ENCODE measurements at places on chromosomes 4 and X.

GRCh38 chr4:30840571-30840970, 120.4 kb downstream of the PCDH7 start:
- DNase-seq = no peak

DNA sequence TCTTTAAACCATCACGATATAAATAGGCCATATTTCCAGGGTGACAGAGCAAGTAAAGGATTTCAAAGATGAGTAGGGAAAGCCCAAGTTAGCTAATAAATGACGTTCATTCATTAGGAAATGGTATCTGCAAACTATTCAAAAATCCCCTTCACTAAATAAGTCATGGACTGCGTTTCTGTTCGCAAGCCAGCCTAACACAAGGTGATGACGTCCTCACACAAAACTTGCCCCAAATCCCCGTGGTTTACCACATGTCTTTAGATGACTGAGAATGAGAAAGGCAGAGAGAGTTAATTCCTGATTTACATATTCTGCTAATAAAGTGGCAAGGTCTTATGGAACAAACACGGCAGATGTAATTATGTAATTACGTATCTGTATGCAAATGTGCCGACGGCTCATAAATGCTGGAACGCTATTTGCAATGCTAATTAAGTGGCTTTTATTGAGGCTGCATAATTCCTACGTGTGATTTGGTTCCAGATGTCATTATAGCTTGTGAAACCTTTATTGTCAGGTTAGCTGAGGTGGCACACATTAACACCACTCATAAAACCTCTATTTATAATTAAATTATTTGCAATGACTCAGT, 437.7 kb upstream of the FRG1 start:
- no peak for DNase-seq

DNA sequence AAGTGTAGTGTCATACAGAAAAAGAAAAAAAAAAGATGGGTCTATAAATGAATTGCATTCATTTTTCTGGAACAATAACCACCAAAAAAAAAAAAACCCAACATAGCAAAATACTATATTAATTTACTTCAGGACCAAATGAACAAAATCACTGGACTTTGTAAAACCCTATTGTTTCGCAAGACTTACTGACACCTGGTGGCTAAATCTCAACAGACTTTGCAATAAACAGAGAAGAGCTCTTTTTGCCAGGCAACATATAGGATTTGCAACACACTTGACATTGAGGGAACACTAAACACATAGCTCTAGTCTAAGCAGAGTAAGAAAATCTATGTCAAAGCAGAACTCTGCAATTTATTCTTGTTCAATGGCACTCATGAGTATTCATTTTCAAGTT, 990.2 kb downstream of the STPG2 start:
- no peak for DNase-seq

DNA sequence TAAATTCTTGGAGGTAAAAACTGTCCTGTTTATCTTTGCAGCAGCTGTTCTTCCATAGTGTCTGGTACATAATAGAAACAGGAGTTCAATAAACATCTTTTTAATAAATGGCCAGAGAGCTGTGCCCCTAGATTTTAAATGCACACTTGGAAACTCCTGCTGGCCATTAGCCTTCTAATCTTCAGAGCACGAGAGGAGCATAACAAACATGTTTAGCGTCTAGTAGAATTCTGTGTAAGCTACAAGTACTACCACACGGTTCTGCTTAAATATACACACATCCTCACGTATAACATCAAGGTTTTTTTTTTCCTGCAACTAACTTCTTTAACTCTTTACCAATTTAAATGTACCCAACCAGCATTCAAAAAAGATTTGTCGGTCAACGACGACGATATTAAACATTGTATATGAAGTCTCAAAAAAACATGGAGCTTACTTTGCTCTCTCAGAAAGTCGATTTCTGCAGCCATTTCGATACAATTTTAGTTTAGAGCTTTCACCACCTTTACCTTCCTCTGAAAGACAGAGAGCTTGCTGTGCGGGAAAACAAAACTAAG, 628 bp downstream of the SCLT1 start:
- DNase-seq = no peak

DNA sequence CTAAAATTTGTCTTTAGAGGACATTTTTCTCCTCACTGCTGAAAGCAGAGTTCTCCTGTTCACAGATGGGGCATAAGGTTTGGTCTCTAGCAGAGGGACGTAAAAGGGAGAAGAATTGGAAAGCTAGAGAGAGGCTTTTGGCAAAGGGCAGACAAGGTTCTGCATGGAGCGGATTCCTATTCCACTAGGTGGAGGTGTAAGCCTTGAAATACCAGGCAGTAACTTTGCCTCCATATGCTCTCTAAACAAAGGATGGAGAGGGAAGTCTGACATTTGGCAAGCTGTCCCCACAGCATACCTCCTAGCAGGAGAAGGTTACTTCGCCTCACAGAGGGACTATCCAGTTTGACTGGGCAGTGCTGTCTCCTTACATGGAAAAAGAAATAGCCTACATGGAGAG, 174.7 kb downstream of the DACH2 start:
- DNase-seq = no peak

DNA sequence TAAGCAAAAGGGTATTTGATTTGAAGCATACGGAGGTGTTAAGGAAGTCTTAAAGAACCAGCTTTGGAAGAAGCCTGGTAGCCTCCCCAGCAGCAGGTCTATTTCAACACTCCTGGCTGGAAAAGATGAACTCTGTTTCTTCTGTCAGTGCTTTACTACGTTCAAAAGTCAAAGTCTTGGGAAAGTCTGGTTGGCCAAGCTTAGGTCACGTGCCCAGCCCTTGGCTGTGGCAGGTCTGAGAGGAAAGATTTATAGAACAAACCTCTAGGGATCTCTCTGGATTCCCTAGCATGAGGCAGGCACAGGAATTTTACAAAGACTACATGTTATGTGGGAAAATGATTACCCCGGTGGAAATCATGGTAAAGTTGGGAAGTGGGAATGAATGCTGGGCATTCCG, 8.6 kb upstream of the ARHGAP10 start:
- no peak for DNase-seq

- no peak for DNase-seq
Observed at GRCh38 chr4:20044502-20044911, 207.2 kb upstream of the SLIT2 start.
